ENCODE measurements at places on chromosomes 16 and 17. TPM values are rescaled to one million over a fixed set of nuclear protein-coding genes. Genes with fewer than 3 reads are reported as not detected.

The NHLRC4 gene
- total RNA-seq = 0.22 TPM

The ZMYND15 gene
- 2.8 TPM for total RNA-seq

The RGS11 gene
- total RNA-seq = not detected

The VTN gene
- 1.5 TPM for total RNA-seq

GRCh38 chr16:53563426-53563825, 60.4 kb upstream of the AKTIP start:
- DNase-seq = no peak

- no peak for DNase-seq
Measured at GRCh38 chr17:18182110-18182977, 1.3 kb upstream of the ALKBH5 start.

- no peak for DNase-seq
Measured at GRCh38 chr17:56087199-56087598, 66.1 kb upstream of the ANKFN1 start.

DNA sequence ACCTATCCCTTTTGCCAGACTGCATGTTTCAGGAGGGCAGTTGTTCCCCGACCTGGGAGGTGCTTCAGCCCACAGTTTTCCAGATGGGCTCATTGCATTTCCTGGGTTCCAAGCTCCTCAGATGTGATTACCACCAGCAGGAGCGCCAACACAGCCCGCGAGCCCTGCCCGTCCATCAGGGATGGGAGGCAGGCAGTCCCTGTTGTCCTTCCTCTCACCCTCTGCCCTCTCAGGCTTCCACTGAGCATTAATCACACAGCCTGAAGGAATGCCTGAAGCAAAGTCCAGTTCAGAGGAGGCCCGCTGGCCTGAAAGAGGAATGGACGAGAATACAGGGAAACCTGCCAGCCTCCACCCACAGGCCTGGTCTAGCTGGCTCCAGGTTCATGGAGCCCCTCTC, 256.3 kb upstream of the SDK2 start:
- no peak for DNase-seq

DNA sequence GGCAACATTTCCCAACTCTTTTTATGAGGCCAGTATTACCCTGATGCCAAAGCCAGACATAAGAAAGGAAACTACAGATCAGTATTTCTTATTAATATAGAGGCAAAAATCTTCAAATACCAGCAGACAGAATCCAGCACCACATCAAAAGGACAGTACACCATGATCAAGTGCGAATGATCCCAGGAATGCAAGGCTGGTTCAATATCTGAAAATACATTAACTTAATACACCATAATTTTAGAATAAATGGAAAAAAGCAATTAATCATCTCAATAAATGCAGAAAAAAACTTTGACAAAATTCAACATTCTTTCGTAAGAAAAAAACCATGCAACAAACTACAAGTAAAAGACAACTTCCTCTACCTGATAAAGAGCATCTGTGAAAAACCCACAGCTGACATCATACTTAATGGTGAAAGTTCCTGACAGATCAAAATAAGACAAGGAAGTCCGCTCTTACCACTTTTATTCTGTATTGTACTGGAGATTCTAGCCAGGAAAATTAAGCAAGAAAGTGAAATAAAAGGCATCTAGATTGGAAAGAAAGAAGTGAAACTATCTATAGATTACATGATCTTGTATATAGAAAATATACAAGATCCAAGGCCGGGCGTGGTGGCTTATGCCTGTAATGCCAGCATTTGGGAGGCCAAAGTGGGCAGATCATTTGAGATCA, 26.4 kb upstream of the MAPK3 start:
- DNase-seq = no peak

GRCh38 chr17:51507444-51507843, 247.1 kb downstream of the UTP18 start:
- DNase-seq = no peak

DNA sequence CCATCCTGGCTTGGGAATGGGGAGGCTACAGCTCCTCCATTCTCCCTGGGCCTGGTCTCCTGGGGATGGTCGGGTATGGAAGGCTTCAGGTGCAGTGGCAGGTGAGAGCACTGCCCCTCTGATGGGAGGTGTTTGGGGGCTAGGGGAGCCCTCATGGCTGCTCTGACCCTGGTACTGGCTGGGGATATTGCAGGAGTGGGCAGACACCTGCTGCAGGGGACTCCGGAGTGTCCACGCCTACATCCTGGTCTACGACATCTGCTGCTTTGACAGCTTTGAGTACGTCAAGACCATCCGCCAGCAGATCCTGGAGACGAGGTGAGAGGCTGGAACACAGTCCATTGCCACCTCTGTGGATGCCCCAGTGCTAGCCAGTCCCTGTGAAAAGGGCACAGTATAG, 8.8 kb downstream of the RASL10B start:
- DNase-seq = no peak

Data from HCT116 (cell line).